GM06990 (cell line): ENCODE measurements at places on chromosomes 7 and 10.

DNA sequence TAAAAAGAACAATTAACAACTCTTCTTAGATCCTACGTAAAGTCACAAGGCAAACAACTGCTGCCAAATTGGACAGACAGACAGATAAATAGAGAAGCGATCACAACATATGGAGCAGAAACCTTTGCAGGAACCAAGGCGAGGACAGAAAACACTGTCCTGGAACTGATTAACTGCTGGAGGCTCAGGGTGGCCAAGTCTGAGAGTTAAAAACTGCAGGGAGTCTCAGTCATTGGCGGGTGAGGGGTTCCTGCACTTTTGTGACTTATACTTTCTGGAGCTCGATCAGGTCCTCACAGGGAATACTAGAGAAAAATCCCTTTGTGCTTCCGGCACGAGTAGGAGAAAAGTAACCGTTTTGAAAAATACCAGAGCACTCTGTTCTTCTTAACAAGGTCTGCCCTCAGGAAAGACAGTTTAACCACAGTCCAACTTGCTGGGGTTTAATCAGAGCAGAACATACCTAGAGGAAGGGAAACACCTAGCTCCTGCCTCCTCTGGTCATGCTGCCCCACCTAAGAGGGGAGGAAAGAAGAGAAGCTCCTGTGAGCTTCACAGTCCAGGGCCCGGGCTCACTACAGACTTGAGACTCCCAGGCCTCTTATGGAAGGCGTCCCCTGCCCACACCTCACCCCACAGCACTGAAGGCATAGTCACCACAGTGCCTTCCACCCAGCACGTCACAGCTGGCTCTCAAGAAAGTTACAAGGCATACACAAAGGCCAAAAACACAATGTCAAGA, 74.9 kb downstream of the LARP4B start:
- DNase-seq = no peak

DNA sequence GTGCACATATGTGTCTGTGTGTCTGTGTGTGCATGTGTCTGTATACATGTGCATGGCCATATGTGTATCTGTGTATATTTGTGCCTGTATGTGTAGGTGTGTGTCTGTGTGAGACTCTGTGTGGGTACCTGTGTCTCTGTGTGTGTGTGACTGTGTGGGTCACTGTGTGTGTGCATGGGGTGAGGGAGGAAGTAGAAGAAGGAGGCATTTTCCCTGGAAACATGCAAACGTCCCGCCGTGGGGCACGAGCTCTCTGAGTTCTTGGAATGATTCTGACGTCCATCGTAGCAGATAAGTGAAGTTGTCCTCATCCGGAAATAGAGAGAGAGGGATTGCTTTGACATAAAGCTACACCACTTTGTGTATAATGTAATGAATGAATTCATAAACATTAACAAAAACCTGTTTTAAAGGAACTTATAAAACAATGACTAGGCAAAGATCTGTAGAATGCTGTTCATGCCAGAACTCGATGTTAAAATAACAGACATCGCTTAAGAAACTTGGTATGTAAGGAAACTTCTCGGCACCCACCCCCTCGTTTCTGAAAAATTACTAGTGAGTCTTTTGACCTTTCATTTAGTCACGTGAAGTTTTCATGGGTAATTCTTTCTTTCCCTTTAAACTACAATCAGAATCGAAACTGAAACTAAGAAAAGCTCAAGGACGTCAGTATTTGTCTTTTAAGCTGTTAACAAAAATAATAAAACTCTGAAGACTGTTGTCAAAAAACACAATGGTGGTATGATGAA, 43.6 kb upstream of the KLF6 start:
- DNase-seq = no peak

GRCh38 chr10:72086466-72087391, 1.6 kb downstream of the SPOCK2 start:
- DNase-seq = peak; percentile 46

DNA sequence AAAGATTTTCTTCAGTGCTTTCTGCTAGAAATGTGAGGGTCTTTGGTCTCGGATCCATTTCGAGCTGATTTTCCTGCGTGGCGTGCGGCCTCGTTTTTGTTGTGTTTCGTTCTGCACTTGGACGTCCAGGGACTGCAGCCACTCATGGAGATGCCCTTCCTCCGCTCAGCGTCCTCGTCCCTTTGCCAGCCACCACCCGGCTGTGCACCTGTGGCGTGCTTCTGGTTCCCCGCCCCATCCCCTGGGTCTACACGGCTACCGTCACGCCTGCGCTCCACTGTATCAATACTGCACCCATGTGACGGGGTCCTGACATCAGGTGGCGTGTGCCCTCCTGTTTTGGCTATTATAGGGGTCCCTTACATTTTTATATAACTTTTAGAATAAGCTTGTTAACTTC, 42.7 kb upstream of the NKX6-2 start:
- no peak for DNase-seq

DNA sequence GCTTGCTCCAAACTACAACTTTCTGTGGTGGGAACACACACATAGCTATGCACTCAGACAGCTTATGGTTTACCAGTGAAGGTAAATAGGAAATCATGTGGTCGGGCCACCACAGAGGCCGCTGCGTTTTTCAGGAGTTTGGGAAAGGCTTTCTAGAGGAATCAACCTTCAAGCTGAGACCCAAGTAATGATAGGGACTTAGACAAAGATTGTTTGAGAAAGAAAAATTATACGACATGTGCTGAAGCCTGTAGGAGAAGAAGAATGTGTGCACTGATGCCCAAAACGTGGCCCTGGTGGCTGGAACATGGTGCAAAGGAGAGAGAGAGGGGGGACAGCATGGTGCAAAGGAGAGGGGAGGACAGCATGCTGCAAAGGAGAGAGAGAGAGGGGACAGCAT, 61.2 kb upstream of the VIPR2 start:
- DNase-seq = no peak

- DNase-seq = no peak
Measured at GRCh38 chr7:40544221-40544723, 409.5 kb downstream of the SUGCT start.

GRCh38 chr10:74824900-74825370, 1.5 kb upstream of the KAT6B start:
- DNase-seq = peak; percentile 72

DNA sequence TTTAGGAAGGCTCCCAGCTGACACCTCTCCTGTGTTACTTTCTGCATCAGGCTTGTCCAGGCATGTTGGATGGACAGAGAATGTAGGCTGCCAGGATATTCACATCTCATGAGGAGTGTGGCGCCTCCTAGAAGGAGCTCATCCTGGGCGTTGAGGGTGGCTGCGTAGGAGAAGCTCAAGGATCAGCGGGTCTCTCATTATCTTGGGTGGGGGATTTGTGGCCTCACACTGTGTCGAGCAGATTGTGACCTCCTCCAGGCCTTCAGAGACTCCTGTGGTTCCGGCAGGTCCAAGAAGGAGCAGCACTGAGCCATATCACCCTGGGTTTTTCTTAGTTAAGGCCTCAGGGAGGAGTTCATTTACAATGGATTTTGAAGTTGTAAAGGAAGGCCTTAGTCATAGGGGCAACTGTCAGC, 8.7 kb upstream of the COBL start:
- DNase-seq = no peak

- no peak for DNase-seq
Measured at GRCh38 chr7:42351316-42351935, 114.4 kb upstream of the GLI3 start.

DNA sequence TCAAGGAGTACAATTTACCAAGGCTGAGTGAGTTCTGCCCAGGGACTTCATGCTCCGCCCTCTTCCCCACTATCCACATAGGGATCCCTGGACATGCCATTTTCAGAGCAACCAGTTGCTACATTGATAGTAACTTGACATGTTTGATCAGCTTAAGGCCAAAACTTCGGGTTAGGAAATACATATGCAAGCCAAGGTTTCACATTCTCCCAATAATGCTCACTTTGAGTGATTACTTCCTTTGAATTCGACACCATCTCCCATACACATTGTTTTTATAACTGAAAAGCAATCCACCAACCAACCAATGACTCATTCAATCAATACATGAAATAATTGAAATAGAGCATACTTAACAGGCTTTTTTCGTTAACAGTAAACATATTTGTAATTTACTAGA, 137.9 kb downstream of the GLI3 start:
- DNase-seq = no peak

- no peak for DNase-seq
Measured at GRCh38 chr7:47698386-47698785, 116.5 kb upstream of the TNS3 start.

DNA sequence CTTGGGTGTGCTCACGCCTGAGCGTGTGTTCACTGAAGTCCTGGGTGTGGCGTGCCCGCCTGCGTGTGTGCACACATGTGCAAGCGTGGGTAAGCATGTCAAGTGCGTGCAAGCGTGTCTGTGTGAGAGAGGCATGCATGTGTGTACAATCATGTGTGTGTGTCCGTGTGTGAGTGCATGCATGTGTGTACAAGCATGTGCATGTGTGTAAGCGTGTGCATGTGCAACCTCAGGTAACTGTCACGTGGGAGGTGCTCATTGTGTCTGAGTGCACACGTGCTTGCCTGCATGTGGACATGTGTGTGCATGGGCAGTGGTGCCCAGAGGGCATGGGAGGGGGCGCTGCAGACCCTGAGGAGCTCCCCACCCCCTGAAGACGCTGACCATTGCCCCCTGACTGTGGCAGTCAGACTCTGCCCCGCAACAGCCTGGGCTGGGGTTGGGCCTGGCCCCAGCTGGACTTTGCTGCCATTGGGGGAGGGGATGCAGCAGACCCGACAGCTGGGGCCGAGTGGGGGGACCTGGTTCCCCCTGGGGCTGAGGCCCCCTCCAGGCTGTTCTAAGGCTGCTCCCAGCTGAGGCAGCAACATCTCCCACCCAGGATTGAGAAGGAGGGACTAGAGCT, 88.1 kb downstream of the UNCX start:
- DNase-seq = no peak

DNA sequence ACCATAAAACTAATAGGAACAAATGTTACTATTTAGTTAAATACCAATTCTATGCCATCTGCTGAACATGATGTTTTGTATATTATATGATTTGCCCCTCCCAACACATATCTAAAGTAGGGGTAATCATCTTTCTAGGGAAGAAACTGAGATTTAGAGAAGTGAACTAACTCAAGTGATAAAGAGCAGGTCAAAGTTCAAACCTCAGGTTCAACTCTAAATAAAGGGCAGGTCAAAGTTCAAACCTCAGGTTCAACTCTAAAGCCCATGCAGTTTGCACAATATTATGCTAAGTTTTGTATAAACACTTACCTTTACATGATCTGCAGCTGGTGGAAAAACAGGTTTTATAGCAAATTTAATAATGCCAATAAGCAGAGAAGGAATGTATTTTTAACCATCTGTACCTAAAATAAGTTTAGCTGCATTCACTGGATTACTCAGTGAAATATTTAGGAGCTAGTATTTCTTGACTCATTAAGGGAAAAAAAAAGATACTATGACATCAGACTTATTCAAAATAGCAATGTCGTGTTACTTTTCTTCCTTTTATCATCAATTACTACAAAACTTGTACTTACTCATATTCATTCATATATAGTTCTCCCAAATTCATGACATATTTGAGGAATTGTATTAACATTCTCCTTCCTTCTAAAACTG, 1194.3 kb upstream of the CELF2 start:
- DNase-seq = no peak

- DNase-seq = no peak
Measured at GRCh38 chr10:32972929-32973328, 14.9 kb upstream of the ITGB1 start.

DNA sequence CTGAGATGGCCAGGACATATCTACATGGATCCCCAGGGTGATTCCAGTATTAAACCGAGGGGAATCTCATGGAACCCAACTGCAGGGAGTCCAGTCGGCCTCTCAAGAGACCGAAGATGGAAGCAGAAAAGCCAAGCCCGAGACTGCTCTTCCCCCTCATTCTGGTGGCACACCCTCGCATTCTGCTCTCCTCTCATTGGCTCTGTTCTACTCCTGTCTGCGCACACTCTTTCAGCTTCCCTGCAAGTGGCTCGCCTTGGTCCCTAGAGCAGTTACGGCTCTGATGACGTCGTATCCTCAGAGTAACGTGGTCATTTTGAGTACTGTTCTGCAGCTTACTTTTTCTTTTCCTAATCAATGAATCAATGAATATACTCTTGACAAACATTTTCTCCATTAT, 72.6 kb upstream of the RHEB start:
- DNase-seq = no peak

- DNase-seq = no peak
Measured at GRCh38 chr10:121525251-121526134, 72.8 kb downstream of the FGFR2 start.

GRCh38 chr7:105805447-105806019, 70.9 kb downstream of the ATXN7L1 start:
- no peak for DNase-seq

- DNase-seq = no peak
Measured at GRCh38 chr7:158124671-158125079, 462.9 kb downstream of the PTPRN2 start.

DNA sequence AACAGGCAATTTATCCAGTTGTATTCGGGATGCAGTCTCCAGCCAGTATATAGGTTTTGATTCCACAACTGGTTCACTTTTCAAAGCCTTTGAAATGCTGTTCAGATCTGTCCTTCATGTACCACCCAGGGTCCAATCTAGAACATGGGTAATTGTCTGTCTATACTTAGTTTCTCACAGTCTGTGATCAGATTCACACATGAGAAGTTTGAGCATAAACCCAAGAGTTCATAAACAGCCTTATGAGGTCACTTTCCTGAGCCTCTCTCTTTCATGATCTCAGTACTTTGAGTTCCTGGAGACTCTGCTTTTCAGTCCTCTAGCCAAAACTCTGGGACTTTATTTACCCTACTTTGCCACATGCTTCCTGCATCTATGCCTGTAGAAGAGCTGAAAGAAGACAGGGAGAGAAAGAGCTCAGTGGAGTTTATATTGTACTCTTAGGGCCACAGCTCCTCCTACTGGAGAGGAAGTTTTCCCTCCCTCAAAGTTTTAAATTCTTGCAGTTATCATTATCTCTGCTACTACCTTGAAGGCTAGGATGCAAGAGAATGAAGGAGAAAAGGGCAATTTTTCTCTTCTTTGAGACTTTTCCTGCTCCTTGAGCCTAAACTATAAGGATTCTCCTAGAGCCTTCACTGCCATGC, 172.0 kb downstream of the ZEB1 start:
- peak; percentile 24 for DNase-seq

GRCh38 chr7:158264881-158265742, 322.5 kb downstream of the PTPRN2 start:
- DNase-seq = no peak

DNA sequence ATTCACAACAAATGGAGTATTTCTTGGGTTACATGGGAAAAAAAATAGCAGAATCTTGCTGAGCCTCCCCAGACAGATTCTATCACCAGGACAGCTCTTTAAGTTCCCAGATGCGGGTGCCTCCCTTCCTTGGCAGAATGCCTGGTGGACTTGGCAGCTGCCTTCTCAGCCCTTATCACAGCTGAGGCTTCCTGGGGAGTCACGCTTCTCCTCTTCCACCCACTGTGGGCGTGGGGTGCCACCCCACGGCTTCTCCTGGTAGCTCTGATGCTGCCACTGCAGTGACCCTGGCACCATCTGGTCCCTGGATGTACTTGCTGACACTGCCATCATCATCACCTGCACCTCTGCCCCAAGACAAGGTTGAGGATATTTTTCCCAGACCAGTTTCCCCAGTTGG, 16.2 kb upstream of the NME8 start:
- peak; percentile 54 for DNase-seq

GRCh38 chr7:74092321-74092963, 8.8 kb downstream of the LIMK1 start:
- peak; percentile 44 for DNase-seq
